CD4-positive, alpha-beta T cell treated with Interleukin-21 for 1 hour (primary cell): ENCODE measurements at places on chromosomes 3 and 15.

- DNase-seq = no peak
Measured at GRCh38 chr3:147049305-147049704, 357.0 kb downstream of the ZIC4 start.

DNA sequence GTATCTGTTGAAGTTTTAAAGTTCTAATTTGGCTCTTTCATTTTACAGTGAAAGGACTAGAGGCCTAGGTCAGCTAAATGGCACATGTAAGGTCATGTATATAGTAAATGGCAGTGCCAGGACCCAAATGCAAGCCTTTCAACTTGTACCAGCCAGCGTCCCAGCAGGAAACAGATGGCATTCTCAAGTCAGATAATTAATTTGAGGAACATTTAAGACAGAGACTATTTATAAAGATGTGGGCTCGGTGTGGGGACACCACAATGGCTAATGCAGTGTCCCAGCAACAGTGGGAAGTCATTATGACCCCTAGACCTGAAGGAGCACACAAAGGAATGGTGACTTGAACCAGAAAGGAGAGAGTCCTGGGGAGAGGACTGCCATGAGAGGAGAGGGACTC is 6.1 kb downstream of the MINDY4B start:
- no peak for DNase-seq

GRCh38 chr15:69515508-69515907 is 62.9 kb downstream of the RPLP1 start:
- DNase-seq = no peak

DNA sequence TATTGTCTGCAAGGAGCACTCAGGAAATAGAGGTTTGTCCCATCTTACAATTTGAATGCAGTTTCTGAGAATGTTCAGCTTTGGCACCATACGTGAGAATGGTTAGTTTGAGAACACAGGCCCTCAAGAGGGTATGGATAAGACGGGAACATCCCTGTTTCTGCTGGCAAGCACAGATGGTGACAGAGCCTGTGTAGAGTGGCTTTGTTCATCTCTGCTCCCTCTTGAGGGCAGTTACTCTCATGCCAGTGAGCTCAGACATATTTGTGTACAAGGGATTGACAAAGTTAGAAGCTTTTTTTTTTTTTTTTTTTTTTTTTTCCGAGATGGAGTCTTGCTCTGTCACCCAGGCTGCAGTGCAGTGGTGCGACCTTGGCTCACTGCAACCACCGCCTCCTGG is 71.5 kb upstream of the FILIP1L start:
- DNase-seq = no peak

GRCh38 chr15:70589221-70589620 is 174.1 kb downstream of the UACA start:
- no peak for DNase-seq

DNA sequence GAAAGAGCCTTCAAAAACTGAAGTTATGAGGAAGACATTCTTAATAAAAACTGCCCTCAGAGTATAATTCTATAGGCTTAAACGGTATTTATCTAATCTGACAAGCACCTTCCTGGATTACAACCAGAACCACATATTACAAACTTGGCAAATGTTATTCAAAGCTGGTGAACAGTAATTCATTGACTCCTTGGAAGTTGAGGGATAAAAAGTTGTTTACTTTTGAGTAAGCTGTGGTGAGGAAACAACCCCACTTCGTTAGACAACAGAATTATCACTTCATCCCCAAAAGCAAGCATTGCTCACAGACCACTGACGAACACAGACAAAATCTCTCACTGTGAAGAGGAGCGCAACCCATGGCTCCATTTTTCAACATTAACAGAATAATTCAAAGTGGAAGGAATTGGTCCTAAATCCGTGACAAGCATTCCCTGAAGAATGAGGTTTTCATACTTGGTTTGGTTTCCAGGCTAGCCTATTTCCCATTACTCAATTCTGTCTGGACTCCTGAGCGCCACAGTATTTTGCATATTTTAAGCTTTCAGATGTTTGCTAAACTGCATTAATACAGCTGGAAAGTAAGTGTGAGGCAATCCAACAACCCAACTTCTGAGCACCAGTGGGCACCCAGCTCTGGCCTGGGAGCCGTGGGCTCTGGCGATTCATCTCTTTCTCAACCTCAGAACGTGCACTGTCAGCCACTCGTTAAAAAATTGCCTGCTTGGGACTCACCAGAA is 32.7 kb downstream of the LRIG1 start:
- no peak for DNase-seq

GRCh38 chr3:183213415-183214276 is 39.4 kb upstream of the B3GNT5 start:
- DNase-seq = no peak

DNA sequence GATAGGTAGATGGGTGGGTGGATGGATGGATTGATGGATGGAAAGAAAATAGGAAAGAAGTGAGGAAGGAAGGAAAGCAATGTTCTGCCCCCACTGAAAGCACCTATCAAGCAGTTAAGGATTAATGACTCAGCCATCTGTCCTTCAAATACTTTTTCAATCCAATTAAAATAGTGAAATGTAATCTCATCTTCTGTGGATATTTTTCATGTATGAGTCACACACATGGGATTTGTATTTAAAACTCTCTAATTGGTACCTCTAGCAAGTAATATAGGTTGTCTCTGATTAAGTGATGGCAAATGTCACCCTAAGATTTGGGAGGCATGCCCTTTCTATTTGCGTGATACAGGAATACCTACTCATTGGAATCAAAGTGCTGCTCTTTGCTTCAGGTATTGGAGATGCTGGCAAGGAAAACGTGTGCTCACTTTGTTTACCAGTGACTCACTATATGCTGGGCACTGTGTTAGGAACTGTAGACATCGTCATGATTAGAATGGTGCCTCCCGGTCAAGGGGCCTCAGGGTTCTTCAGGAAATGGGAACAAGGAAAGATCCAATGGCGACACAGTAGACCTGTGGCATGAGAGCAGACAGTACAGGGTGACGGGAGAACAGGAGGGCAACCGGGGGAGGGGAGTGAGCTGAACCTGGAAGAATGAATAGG is 230.1 kb downstream of the CLSTN2 start:
- DNase-seq = no peak

- no peak for DNase-seq
Measured at GRCh38 chr3:46677411-46677726, 16.1 kb downstream of the ALS2CL start.

GRCh38 chr3:47431225-47431624 is 44.5 kb downstream of the SCAP start:
- DNase-seq = no peak

- DNase-seq = no peak
Measured at GRCh38 chr3:129112308-129113052, 9.1 kb downstream of the RAB43 start.

DNA sequence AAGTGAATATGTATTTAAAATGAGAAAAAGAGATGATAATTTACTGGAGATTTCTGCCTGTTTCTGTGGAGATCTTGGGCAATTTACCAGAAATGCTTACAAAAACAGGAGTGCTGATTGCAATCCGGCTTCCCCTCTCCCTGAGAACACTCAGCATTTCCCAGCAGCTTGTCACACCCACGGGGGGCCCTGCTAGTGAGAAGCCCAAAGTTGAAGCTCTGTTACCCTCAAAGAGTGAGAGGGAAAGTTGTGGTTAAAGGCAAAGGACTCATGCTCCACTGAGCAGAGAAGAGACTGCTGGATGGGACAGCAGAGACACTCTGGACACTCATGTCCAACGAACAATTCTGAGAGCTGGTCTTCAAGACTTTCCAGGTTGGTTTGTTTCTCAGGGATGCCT is 2.9 kb downstream of the MCTP2 start:
- peak; percentile 21 for DNase-seq

DNA sequence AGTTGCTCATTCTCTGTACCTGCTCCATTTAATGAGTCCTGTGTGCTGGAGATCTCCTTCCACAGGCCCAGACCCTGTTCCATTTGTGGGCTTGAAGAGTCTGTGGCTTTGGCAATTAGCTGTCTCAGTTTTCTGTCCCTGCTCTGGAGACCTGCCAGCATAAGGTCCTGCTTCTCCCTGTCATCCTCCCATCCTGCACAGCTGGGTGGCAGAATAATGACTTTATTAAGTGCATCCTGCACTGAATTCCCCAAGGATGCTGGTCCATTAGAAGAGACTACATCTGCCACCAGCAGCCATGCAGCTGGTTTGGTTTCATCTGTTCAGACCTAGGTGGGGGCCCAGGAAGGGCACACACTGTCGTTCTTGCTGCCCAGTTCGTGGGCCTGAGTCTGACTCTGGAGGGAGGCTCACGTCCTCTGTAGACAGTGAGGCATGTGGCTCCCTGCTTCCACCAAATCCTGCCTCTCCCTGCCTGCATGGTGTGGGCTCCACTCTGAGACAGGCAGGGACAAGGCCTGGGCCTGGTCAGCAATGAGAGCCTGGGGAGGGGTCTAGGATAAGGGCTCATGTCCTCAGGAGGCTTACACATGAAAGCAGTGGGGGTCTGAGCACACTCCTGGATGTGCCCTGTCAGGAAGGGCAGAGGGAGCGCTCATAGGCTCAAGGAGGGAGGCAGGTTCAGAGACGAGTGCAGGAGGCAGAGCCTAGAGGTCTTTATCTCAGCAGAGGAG is 78.4 kb upstream of the PRR23E start:
- no peak for DNase-seq

DNA sequence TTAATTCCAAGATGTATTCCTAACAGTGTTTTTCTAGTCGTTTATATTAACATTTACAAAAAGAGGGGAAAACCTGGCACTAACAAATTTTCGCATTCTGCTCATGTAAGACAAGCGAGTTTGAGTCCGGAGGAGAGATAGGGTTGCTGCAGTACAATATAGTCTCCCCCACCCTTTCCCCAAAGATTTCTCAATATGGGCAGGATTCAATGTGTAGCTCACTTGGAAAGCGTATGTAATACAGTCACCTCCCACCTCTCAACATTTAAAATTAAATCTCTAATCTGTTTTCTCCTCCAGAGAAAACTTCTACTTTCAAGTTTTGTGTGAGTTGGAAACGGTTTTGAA is 57.9 kb downstream of the CMSS1 start:
- no peak for DNase-seq

DNA sequence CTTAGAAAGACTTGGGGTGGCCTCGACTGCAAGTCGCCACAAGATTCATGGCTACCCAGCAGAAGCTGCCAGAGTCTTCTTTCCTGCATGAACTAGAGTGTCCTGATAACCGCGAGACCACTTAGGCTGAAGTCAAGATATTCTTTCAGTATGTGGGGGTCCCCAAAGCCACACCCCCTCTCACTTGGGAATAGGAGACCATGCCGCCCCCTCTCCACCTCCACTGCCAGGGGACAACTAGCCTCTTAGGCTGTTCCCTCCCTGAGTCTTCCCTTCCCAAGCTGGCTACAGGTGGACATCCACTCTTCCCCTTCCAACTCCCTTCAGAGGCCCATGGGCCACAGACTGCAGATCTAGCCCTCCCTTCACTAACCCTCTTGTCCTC is 1.3 kb upstream of the CCDC12 start:
- no peak for DNase-seq

- peak; percentile 17 for DNase-seq
Measured at GRCh38 chr3:38805765-38806386, 10.1 kb downstream of the SCN10A start.

GRCh38 chr3:131819381-131820055 is 215.3 kb downstream of the CPNE4 start:
- DNase-seq = no peak

- no peak for DNase-seq
Measured at GRCh38 chr3:188139466-188139865, 14.5 kb upstream of the LPP start.

DNA sequence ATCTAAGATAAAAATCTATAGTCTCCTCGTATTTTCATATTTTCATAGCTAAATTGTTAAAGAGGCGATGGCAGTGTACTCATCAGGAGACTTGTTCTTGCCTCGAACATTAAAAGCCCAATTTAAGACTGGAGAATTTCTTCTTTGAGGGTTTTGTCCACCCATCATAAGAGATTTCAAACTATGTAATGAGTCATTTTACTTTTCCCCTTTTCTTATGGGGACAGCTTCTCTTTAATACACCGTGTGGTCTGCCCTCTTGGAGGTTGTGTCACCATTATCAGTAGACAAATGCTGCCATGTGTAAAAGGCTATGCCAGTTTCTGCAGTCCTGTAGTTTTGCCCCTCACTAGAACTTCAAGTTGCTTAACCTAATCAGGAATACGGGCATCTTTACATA is 16.9 kb downstream of the TGFBR2 start:
- DNase-seq = no peak

DNA sequence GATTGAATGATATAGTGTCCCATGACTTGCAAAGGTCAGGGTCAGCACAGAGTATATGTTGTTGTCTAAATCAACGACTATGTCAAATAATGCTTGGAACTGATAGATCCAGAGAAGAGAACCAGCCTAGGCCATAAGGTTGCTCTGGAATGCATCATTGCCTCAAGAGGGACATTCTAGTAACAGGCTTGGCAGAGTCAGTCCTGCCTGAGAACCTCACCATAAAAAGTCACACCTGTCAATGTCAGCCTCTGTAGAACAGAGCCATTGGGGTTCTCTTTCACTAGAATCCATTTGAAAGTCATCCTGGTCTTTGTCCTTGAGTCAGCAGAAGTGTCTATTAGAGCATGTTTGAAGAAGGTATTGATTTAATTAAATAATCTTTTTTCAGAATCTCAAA is 31.4 kb upstream of the UBE3A start:
- DNase-seq = no peak

- no peak for DNase-seq
Measured at GRCh38 chr3:74507691-74508090, 106.8 kb downstream of the CNTN3 start.

GRCh38 chr3:127997961-127998360 is 54.3 kb upstream of the SEC61A1 start:
- no peak for DNase-seq

DNA sequence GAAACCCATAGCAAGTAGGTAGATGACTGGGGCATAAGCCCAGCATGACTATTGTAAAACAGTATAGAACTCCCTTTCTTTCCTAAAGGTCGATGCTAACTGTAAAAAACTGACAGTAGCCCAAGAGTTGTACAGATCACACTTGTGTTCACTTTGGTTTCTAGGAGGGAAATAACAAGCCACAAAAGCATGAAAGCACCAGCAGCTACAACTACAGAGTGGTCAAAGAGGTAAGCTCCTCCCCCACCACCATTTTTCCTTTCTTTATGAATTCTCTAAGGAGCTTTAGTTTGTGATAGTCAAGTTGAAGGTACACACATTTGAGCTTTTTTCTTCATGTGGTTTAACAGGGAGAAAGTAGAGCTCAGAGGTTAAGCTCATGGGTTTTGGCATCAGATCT is 191.0 kb downstream of the ITPR1 start:
- DNase-seq = no peak

DNA sequence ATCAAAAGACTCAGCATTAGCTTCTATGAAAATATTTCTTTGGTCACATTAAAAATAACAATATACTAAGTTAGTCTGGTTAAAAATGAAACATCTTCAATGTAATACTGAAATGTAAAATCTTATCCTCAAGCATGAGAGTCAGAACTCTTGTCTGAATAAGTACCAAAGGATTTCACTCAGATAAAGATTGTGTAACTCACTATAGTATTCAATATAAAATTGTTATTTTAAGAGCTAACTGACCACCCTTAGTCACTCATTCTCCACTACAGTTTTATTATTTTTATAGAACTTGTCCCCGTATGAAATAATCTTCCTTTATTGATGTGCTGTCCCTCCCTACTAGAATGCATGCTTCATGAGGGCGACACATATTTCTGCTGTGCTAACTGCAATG is 426.3 kb downstream of the MECOM start:
- DNase-seq = no peak
